DMS79 treated with DMSO at 0.1 percent for 48 hours (cell line): ENCODE measurements at places on chromosomes 5 and 9.

DNA sequence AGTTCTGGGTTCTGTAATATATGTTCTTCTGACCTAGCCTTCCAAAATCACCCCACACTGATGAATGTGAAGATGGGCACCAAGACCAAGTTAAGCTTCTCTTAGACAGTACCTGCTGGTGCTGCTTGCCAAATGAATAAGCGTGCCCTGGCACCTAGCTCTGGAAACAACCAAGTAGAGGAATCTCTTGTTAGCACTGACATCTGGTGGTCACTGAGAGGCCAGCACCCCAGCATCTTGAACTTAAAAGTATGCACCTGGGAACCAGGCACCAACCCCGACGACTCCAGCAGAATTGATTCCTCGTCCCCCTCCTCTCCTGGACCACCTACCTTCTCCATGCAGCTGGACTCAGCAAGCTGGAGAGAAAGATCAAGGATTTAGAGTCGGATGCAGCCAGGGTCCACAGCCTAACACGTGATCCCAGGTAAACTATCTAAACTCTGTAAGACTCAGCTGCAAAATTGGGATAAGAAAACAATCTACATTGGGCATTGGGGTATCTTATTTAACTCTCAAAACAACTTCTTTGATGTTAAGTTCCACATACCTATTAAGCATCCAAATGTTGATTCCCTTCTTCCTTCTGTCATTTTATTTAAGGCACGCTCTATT is 89.8 kb downstream of the SLC1A3 start:
- DNase-seq, result no peak

- DNase-seq, result no peak
Observed at GRCh38 chr9:98191671-98192502, 550 bp downstream of the CORO2A start.

DNA sequence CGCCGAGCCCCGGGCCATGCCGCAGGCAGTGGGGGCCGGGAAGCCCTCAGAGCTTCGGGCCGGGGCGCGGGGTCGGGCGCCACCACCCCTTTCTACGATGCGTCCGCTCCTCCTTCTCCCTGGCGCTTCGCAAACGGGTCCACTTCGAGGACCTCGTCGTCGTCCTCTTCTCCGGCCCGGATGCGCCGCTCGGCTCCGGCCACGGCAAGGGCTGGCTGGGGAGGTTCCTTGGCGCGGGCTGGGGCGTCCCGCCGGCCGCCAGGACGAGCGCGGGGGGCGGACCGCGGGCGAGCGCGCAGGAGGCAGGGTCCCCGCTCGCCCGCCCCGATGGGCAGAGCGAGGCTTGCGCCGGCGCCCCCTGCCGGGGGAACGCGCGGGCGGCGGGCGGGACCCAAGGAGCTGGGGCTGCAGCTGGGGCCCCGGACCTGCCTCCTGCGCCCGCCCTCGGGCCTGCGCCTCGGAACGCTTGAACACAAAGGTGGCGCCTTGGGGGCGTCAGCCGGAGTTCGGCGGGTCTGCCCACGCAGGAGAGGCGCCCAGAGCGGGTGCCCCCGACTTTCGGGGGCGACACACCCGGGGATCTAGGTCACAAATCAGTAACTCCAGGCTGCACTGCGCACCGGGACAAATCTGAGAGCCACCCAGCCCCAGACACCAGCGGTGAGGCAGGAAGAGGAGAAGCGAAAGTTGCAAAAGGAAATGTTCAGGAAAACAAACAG is at the start of gene ROR2:
Gene ROR2 (minus strand): TSS at position 283 of the 719 bp plus-strand sequence.
- DNase-seq, result no peak

GRCh38 chr9:115378758-115379157 is 260.8 kb upstream of the TNC start:
- DNase-seq, result no peak

DNA sequence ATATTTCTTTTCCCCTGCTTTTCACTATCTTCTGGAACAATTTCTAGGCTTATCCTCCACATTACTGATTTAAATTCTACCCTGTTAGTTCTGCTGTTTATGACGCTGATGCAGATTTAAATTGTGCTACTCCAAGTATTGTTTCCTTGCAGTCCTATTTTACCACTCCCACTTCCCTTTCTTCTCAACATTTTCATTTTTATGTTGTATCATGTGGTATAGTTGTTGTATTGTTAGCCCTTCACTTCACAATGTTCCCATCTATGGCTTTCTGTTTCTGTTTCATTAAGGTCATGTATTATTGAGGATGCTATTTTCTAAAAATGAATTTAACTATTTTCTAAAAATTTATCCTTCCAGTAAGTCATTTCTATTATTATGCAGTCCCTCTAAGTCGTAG is 254.4 kb downstream of the NDUFS4 start:
- no peak for DNase-seq

DNA sequence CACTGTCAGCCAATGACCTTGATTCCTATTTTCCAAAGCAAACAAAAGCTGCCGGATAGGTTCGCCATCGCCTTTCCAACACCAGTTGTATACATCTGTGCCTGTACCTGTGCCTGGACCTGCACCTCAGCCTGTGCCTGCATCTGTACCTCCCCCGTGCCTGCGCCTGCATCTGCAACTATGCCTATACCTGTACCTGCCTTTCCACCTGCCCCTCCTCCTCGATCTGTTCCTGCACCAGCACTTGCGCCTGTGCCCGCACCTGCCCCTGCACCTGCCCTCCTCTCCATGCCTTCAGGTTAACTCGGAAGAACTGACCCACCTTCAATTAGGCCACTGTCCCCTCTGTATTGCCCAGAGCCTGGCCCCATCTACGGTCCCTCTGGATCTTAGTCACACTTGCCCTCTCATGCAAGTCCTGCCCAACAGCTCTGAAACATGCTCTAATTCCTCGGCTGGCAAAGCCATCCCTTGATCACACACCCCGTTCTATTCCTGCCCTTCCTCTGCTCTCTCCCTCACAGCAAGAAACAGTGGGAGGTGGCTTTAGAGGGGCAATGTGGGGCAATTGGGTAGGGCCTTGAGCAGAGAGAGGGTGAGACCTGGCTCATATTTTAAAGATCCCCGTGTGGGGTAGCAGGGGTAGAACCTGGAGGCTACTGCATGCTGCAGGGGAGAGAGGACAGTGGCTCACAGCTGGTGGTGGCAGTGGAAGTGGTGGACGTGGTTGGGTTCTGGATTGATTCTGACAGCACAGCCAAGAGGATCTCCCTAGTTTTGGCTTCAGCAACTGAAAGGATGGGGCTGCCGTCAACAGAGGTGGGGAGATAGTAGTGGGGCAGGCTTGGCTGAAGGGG is 59.6 kb upstream of the PHYKPL start:
- DNase-seq, result no peak

DNA sequence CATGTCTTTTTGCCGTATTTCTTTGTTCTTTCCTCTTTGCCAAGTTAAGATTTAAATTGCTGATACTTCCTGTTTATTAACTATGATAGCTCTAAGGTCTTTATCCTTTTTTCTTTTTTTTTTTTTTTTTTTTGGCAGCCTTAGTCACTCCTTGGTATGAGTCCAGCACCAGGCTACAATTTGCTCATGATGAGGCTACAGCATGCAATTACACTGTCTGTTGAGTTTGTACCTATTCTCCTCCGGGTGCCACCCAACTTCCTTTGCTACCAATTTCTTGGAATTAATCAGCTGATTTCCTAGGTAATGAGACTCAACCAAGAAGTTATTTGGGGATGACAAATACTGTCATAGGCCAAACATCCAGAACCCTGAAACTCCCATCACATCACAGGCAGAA is 25.5 kb downstream of the ACTL7B start:
- DNase-seq, result no peak

GRCh38 chr5:151093476-151093889 is 12.6 kb upstream of the TNIP1 start:
- DNase-seq, result no peak

DNA sequence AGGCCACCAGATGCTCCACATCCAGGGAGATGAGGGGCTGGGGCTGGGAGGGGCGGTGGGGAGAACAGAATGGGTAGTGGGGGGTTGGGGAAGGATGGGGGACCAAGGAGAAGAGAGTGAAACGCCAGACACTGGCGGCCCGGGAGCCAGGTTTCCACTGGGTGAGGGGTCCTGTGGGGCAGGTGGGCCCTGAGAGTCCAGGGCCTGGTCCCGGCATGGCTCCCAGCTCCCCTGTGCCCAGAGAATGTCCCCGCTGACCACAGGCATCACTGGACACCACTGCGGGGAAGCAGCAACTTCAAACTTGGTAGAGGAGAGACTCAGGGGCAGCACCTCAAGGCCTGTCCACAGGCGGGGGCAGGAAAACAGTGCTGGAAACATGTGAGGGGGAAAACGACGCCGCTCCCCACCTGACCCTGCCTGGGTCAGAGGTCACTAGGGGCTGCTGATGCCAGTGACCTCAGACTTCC is 13.2 kb downstream of the NINJ1 start:
- no peak for DNase-seq

GRCh38 chr9:84270847-84271530 is 69.6 kb downstream of the SLC28A3 start:
- no peak for DNase-seq

DNA sequence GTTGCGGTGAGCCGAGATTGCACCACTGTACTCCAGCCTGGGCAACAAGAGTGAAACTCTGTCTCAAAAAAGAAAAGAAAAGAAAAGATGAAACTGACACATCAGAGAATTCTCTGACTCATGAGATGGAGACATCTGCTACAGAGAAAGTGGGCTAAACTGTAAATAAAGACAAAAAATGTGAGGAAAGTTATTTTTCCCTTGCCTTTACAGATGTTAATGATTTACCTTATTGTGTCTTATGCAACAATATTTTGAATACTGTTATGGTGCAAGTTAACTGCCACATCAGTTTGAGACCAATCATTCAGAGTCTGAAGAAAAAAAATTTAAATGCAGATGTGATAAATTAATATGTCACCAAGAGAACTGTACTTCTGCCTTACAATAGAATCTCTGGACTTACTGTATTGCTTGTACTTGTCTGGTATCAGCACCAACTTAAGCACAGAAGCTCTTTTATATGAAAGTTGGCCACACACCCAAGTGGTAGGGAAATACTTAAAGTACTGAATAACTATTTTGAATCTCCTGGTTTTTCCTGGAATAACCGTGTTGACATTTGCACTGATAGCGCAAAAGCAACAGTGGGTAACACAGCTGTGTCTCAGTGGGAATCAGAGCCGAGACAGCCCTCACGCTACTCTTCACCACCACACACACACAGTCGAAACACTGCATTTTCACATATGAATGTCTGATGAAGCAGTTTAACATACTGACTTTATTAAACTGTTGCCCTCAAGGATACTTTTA is 169.9 kb downstream of the FANCC start:
- no peak for DNase-seq

- DNase-seq, result no peak
Observed at GRCh38 chr9:27073841-27074728, 34.9 kb upstream of the TEK start.

DNA sequence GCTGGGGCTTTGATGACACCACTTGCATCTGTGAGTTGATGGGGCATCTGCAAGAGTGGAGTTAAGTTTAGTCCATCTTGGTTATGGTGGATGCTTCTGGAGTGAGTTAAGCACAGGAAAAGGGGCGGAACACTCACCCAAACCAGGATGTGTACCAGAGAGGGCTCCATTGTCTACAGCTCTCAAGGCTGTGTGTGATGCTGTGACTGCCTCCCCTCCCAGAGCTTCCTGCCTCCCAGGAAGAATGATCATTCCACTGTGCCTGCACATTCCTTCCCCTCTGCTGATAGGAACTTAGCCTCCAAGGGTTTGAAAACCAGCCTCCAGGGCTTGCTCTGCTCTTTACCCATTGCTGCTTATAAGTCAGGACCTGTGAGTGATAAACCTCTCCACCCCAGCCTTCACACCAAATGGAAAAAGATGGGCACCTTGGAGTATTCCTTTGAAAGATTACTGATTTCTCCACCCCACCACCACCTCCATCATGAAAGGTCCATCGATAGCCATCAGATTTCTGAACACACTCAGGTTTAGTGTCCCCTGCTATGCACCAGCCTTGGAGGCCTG is 160.1 kb upstream of the SPRY4 start:
- no peak for DNase-seq

DNA sequence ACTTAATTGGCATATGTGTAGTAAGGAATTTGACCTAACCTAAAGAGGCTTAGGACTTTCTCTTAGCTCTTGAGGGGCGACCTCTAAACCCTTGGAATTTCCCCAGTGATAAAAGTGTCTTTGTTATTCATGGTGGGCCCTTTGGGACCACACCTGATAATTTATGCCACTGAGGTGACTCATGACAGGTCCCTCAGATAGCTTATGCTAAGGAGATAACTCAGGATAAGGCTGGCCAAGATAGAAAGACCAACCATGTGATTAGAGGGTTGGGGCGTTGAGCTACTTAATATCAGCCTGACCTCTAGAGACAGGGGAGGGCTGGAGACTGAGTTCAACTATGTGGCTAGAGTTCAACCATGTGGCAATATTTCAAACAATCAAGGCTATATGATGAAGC is 218.1 kb downstream of the AP3B1 start:
- DNase-seq, result no peak

DNA sequence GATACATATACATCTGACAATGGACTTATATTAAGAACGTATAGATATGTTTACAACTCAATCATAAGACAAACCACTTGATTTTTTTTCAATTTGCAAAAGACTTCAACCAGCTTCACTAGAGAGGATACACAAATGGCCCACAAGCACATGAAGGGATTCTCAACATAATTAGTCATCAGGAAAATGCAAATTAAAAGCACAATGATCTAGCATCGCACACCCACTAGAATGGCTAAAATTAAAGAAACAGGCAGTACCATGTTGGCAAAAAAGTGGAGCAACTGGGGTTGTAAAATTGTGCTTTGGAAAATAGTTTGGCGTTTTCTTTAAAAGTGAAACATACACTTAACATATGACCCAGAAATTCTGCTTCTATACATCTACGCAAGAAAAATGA is 80.0 kb upstream of the TRIO start:
- DNase-seq, result no peak

- no peak for DNase-seq
Observed at GRCh38 chr5:179867476-179867875, 8.9 kb upstream of the MRNIP start.

DNA sequence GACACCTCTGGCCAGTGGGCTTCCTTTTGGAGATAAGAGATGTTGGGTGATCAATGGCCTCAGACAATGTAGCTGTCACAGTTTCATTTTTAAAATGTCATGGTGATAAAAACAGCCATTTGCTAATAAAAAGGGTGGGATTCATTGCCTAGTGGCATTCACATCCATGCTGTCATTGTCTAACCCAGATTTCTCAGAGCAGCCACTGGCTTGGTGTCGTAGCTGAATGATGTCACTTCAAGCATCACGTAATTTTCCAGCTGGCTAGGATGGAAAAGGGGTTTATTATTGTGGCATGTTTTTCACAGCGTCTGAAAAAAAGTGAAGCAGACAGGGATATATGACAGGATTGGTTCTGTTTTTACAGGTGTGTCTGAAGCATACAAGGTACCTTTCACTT is 184.7 kb downstream of the AOPEP start:
- no peak for DNase-seq

GRCh38 chr5:176630681-176631222 is 277 bp downstream of the EIF4E1B start:
- DNase-seq, result no peak

GRCh38 chr5:142716963-142717362 is 31.1 kb upstream of the FGF1 start:
- DNase-seq, result no peak
